ENCODE measurements at places on chromosomes 3 and 15. TPM values are rescaled to one million over a fixed set of nuclear protein-coding genes. Genes with fewer than 3 reads are reported as not detected.

- peak; percentile 46 for DNase-seq
These were observed 325 bp downstream of the ALCAM start for GRCh38 chr3:105367063-105367405.

DNA sequence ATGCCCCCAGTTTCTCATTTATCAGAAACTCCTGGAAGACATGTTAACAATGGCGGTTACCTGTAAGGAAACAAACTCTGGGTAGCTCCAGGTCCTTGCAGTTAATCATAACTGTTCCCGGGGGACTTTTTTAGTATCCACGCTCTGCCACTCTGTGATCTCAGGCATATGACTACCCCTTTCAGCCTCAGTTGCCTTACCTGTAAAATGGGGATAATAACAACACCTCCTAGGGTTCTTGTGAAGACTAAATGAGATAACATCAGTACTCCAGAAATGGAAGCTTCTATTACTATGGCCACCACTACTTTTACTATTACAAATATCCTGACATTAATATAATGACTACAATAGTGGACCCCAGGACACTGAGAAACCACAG is 7.1 kb upstream of the FLNB start:
- no peak for DNase-seq

GRCh38 chr3:149340310-149340933 is 7.0 kb upstream of the TM4SF18 start:
- DNase-seq, result no peak

DNA sequence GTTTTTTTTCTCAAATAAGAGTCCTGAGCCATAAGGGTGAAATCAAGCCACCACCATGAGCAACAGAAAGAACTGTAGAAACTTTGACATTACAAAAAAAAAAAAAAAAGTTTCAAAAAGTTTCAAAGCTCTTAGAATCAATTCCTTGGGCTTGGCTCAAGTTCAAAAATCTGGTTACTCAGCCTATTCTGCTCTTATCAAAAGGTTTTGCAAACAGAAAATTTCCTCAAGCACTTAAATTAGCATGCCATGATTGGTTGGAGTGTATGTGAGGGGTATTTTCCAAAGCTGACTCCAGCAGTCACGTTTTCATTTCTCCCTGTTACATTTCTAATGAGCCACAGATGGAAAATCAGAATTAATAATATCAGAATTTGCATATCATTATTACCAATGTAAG is 12.1 kb upstream of the PEX5L start:
- DNase-seq, result no peak

DNA sequence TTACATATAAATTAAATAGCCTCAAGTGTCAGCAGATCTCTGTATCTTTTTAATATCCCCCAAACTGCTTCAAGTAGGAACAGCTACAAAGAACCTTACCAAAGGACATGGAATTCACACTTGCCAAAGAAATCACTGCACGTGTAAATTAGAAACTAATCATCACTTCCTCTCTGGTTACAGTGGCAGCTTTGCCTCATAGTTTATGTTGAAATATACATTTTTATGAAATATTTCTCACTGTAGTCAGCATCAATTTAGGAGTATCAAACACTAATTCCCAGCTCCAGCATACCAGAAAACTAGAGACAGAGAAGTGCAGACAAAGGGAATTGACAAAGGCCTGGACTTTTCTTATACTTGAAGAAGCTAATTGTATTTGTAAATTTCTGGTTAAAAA is 260.9 kb downstream of the TIGIT start:
- no peak for DNase-seq

GRCh38 chr3:136733317-136733833 is 18.8 kb downstream of the STAG1 start:
- no peak for DNase-seq

- DNase-seq, result peak; percentile 92
These were observed 4.4 kb upstream of the CXCR6 start for GRCh38 chr3:45938864-45939263.

DNA sequence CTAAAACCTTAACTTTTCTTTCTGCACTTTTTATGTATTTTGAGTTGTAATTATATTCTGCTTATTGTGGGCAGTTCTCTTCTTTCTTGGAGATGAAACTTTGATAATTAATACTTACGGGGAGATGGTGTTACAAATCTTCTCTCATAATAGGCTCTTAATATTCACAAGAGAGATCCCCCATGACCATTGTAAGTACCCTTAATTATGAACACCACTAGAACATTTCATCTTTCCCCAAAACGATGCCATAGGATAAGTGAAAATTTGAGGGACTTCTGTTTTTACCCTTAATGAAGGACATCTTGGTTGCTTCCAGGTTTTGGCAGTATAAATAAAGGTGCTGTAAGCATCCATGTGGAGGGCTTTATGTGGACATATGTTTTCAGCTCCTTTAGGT is 60.7 kb downstream of the PIAS1 start:
- DNase-seq, result no peak

DNA sequence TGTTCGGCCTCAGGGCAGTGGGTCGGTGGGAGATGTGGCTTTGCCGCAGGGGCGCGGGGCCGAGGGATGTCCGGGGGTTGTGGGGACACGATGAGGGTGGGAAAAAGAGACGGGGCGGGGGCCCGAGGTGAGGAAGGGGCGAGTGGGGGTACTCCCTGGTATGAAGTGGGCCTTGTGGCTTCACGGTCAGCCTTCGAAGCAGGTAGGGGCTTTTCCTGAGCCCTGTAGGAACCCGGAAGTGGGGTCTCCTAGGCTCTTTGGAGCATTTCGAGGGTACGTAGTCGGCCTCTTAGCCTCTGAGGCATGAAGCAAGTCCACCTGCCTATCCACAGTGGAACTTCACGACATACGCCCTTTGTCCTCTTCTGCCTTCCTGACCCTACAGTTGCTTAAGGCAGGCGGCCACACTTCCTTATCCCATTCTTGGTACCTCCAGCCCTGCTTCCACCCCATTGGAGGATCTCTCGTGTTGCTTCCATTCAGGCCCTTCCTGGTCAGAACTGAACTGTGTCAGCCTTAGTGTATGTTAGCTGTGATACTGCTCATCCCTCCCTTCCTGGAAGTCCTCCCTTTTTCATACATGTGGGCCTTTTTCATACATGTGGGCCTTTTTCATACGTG is 389 bp downstream of the ARPC4 start:
- DNase-seq, result no peak

DNA sequence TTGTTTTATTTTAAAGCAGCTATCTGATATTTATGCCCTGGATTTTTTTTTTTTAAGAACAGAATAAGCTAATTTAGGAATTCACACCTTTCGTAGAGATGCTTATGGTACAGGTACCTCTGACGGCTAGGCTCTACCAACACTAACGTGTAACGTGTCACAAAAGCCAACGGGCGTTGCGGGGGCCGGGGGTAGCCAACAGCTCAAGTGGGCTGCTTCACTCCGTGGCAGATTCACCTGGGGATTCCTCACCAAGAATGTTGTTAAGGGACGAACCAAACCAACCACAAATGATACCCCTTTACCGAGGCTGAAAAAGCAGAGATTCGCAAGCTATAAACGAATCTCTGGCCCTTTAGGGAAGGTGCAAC is 1.0 kb downstream of the TMCC1 start:
- no peak for DNase-seq

- DNase-seq, result no peak
These were observed 5.7 kb downstream of the IFRD2 start for GRCh38 chr3:50286322-50287227.

- DNase-seq, result no peak
These were observed 54.7 kb downstream of the B3GNT5 start for GRCh38 chr3:183307749-183308148.

- no peak for DNase-seq
These were observed 48.6 kb upstream of the MKRN3 start for GRCh38 chr15:23516866-23517265.

- DNase-seq, result peak; percentile 59
These were observed 31.1 kb downstream of the DNAJC13 start for GRCh38 chr3:132448216-132448961.

- DNase-seq, result peak; percentile 71
These were observed 589 bp downstream of the NEIL1 start for GRCh38 chr15:75347222-75348033.

DNA sequence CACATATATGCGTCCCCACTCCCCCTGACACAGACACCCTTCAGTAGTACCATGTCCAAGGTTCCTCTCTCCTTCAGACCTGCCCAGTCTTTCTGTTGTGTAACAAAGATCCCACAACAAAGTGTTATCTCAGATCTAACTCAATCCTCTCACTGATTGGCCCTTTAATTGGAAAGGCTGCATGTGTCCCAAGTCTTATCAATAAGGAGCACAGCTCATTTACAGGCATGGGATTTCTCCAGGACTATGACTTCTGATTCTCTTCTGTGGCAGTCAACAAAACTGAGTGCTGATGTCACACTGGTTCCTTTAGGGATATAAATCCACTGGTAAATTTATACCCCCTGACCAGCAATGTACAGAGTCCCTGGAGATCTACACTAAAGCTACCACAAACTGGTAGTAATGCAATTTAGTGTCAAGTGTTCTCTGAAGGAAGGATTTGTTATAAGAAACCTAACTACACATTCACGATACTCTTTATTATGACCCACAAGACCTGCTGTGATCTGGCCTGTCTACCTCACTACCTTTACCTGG is 28.1 kb downstream of the CLK3 start:
- DNase-seq, result no peak

Gene PRR20G
- not detected for total RNA-seq

Gene SKOR1
- 0.60 TPM for total RNA-seq

Gene MGLL
- 75.1 TPM for total RNA-seq

Gene PPP1R14D
- not detected for total RNA-seq

Gene BOC
- 79.6 TPM for total RNA-seq

Gene SLC28A2
- total RNA-seq, result not detected

Gene FAM107A
- 102 TPM for total RNA-seq

Gene DNAH12
- total RNA-seq, result 0.70 TPM

Gene TMCC1
- total RNA-seq, result 68.0 TPM
